Pons (tissue), 1 donor: ENCODE measurements at places on chromosomes 1 and 21.

GRCh38 chr21:39468559-39468958, 16.8 kb downstream of the SH3BGR start:
- no peak for DNase-seq

DNA sequence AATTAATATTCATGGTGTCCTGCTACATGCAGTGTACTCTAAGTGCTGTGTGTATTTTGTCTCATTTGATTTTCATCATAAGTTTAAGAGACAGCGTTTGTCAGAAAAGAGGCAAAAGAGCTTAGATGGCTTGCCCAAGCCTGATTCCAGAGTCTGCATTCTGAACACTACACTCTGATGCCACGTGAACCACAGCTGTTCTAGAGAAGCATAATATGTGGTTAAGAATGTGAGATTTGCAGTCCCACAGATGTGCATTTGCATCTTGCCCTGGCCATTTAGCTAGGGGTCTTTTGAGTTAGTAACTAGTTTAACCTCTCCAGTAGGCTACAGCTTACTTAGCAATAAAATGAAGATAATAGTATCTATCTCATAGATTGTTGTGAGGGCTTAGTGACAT, 9.2 kb upstream of the GADD45A start:
- DNase-seq: no peak

DNA sequence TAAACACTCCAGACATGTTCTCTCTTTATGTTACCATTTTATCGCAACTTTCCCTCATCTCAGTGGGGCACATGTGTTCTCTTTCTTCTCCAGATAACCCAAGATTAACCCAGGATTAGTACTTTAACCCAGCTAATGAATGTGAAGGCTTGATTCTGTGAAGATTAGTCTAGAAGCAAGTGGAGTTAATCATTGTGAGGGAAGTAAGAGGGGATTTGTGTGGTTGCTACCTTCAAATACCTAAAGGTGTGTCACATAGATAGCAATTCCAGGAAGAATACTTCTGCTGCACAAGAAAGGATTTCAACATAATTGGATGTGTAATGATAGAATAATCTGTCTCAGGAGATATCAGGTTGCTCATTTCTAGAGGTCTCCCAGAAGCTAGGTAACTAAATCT, 327.1 kb downstream of the PBX1 start:
- no peak for DNase-seq

GRCh38 chr1:108742253-108742652, 4.2 kb upstream of the STXBP3 start:
- no peak for DNase-seq

DNA sequence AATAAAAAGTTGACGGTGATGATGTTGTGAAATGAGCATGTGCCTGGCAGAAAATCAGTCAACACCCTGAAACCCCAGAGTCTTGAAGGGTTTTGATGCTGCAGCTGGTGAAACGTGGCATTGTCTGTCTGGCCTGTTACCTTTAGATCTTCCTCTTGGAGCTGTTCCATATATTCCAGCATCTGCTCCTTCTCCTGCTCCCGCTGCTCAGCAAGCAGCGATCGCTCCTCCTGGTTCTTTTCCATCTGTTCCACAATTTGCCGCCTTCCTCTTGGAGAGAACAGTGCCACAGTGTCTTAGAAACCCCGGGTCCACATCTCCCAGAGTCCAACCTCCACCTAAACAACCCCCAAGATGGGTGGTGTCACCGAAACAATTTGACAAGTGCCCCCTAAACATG, 15.7 kb downstream of the CFAP45 start:
- DNase-seq: no peak

DNA sequence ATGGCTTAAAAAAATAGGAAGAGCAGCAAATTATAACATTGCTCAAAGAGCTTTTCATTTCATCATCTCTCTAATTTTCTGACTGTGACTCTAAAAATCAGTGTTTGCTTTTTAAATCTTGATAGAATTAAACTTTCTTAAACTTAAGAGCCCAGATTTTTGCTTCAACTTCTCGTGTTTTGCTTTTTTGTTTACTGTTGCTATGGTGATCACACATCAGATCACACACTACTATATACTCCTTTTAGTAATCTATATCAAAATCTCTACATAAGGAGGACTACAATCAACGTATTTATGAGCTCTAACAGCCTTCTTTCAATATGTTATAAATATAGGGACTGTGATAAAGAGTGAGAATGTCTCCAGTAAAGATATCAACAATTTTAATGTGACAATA, 537.3 kb downstream of the KCNT2 start:
- no peak for DNase-seq

DNA sequence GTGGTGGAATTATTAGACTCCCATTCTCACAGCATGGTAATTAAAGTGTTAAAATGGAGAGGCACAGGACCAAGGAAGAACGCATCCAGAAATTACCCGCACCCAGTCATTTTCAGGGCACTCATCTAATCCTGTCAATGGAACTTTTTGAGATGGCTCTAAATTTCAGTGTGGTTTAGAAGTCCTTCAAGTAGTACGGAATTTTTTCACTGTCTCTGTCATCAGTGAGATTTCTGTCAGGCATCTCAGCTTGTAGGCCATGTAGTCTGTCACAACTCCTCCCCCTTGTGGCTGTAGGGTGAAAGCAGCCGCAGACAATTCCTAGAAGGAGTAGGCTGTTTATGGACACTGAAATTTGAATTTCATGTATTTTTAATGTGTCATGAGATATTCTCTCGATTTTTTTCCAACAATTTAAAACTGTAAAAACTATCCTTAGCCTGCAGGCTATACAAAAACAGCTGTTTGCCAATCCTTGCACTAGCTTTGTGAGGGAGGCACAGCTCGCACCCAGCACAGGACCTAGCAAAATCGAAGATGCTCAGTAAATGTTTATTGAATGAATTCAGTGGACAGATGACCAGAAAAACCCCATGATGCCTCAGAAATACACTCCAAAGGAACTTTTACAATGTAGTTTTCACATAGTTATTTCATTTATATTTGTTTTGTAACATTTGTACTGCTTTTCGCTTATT, 6.6 kb upstream of the NUP133 start:
- peak; percentile 92 for DNase-seq

DNA sequence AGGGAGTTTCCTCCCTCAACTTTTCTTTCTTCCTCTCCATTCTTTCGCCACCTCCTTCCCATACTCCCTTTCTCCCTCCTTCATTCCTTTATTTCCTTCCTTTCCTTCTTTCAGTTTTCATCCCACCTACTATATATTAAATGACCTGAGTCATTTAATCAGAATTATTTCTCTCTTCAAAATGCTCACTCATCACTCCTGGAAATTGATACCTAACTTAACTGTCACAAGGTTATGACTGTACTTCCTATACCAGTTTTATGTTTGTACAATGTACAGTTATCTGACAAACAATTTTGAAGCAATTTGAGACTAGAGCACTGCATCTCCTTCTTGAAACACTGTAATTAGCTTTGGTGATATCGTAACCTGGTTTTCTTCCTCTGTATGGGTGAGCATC, 41.4 kb downstream of the NEXN start:
- no peak for DNase-seq

GRCh38 chr1:199854686-199855321, 172.7 kb upstream of the NR5A2 start:
- no peak for DNase-seq

DNA sequence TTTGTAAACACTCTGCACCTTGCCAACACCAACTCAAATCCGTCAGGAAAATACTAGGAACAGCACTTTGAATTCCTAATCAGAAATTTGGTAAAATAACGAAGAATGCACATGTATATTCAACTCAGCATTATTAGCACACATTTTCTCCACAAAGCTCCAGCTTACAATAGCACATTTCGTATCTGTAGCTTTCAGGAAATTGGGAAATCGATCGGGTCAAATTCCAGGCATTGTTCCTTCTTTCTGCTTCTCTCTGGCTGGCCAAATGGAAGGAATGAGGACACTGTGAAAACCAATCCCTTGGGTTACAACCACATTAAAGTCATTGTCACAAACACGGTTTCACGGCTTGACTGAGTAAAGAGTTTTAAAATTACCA, 58.6 kb downstream of the NPHP4 start:
- no peak for DNase-seq

DNA sequence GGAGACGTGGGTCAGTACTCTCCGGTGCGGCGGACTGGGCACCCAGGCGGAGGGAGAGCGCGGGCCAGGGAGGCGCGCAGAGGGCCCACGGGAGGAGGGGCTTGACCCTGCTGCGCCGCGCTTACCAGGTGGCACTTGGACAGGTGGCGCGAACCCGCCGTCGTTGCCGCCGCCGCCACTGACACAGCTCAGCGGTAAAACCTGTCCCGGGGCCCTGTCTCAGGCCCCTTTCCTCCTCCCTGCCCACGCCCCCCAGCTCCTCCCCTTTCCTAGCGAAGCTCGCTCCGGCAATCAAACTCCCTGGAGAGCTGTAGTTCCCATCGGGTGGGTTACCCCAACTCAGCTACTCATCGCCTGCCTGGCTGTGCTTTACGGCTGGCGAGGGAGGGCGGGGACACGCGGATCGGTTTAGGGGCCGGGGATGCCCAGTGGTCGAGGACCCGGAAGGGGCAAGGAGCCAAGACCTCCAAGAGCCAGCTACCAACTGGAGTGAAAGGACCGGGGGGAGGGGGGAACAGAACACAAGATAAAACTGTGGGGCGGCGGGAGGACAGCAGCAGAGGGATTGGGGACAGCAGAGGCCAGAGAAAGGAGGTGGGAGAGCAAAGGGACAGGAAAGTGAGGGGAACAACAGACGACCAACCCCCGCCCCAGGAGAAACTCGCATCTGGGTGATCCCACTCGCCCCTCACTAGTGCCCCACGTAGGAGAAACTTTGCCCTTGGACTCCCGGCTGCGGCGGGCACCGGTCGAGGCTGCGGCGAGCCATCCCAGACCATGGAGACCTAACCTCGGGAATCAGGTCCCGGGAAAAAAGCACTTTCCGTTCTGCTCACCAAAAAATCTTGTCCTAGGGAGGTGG, 2.9 kb downstream of the GFI1 start:
- DNase-seq: no peak

DNA sequence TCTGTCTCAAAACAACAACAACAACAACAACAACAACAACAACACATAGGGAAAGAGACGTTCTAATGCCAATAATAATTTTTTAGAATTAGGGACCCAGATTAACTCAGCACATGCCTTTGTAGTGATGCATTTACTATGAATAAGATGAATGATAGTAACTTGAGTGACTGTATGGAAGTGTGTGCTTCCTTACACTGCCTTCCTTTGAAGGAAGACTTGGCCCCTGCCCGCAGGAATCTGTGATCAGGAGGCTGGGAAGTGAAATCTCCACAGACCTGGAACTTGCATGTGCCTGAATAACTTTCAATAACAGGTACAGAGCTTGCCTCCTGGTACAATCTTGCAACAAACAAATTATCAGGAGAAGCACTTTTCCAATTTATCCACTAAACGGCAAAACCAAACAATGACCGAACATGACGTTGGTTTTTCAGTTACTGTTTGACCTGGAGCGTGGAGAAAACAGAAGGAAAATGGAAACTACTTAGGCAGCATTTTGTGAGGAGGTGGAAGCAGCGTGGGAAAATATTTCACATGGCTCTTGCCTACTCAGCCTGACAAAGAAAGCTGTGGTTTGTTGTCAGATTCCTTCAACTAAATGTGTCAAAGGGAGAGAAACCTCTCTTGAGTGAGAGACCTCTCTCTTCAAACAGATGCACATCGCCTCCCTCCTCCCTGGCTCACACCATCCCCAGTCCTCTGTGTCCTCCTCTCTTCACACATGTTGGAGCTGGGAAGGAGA, 10.1 kb upstream of the ABCA4 start:
- DNase-seq: no peak

DNA sequence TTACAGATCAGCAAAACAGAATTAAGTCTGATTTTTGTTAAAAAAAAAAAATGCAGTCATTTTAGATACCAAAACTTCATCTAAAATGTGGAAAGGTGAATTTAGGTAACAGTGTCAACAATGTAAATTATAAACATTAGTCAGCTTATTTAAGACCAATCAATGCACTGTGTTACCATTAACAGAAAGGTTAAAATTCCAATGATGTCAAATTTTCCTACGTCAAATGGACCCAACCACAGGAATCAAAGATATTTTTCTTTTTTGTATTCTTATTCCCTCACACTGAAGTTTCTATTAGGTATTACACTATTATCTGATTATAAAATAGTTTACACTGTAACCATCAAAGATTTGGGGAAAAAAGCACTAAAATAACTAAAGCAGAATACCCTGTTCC, 6.5 kb downstream of the ARHGAP29 start:
- no peak for DNase-seq

- peak; percentile 40 for DNase-seq
Observed at GRCh38 chr1:32014948-32015273, 1.2 kb downstream of the KHDRBS1 start.

DNA sequence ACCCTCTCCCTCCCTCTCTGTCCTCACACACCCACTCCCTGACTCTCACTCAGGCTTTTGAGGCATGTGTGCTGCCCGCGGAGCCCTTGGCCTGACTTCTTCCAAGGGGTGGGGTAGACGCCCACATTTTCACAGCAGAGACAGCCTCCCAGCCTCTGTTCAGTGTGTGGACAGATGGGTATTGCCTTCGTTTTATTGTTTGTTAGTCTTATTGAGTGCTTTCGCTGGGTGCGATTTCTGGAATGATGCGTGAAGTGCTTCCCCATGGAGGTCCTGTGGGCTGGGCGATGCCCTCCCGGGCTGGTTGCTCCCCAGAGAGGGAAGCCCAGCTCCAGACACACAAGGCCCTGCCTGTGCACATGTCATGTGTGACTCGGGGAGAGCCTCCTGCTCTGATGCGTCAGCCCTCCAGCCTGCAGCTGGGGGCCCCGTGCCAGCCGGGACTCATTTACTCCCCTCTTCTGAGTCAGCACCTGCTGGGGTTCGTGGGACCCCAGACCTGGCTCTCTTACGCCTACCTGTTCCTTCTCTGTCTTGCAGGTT, 14.7 kb downstream of the PDXK start:
- no peak for DNase-seq

DNA sequence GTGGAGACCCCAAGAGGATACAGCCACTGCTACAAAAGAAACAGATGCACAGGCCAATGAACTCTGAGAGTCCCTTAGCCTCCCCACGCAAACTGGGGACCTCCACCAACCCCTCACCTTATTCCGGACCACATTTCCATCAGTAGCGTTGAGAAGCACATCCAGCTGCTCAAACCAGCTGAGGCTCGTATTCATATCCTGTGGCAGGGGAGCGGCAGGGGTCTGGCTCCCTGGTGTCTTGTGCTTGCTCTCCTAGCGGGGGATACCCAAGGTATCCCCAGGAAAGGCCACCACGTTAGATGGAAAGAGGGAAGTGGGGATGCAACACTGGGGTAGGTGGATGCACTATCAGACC, 481 bp downstream of the CCDC163 start:
- DNase-seq: no peak

DNA sequence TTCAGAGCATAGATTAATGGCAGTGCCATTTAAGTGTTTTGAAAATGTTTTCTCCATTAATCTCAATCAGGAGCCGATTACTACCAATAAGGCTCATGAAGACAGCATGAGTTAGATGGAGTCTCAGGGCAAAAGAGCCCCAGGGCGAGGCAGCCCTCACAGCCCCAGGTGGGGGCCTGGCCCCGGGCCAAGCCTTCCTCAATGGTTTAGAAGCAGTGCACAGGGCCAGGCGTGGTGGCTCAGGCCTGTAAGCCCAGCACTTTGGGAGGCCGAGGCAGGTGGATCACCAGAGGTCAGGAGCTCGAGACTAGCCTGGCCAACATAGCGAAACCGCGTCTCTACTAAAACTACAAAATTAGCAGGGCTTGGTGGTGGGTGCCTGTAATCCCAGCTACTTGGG, 348.1 kb upstream of the VAMP3 start:
- DNase-seq: no peak

- DNase-seq: peak; percentile 23
Observed at GRCh38 chr1:116538544-116538943, 32.3 kb downstream of the CD58 start.

GRCh38 chr1:28602536-28603439, 10.7 kb downstream of the RAB42 start:
- peak; percentile 93 for DNase-seq
